ENCODE measurements at places on chromosomes 5 and 9.

GRCh38 chr9:98328770-98329169, 73.3 kb upstream of the TBC1D2 start:
- no peak for DNase-seq

GRCh38 chr5:170619869-170620268, 116.0 kb downstream of the KCNIP1 start:
- no peak for DNase-seq

DNA sequence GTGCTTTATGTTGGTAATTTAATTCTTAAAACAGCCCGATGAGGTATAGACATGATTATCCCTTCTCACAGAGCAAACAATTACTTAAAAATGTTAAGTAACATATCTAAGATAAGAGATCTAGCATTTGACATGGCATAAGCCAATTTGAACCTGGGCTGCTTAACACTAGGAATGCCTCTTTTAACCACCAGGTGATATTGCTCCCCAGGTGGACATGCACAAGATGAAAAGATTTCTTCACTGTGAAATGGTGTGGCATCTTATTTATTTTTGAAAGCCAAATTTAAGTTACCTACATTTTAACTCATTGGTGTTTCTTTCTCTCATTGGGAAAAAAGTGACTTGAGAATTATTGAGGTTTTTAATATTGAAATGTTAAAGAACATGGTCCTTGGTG, 15.8 kb upstream of the LRRC70 start:
- DNase-seq = no peak

DNA sequence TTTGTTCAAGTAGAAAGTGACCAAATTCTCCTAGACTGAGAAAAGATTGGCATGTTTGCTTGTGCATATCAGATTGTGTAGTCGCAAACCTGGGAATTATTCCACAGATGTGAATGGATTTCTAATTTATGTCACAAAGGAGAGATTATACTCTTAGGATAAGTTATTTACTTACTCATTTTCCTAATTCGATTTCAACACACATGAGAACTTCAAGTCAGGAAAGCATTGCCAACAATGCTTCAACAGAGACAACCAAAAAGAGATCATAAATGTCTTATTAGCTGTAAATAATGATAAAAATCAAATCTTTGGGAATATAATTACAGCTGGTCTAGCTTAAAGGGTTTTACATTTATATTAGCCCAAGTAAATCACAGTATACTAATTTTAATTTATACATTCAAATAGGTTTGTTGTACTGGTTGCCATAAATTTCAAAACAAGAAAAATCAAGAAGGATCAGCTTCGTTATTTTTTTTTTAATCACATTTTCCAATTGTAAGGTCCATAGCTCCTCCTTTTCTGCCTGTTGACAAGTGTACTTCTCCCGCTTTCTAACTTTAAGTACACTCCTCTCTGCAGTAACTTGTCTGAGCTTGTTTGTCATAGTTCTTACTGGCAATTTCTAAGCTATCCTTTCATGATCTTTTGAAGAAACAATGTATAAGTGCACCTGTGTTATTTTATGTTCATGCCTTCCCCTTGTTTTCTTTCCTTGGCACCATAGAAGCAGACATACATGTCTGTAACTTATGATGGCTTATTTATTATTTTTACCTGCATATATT, 246.6 kb downstream of the DEPDC1B start:
- DNase-seq = no peak

GRCh38 chr9:132163876-132164603, 2.2 kb downstream of the NTNG2 start:
- DNase-seq = no peak

GRCh38 chr9:35579130-35579529, 25.9 kb upstream of the TESK1 start:
- DNase-seq = no peak

DNA sequence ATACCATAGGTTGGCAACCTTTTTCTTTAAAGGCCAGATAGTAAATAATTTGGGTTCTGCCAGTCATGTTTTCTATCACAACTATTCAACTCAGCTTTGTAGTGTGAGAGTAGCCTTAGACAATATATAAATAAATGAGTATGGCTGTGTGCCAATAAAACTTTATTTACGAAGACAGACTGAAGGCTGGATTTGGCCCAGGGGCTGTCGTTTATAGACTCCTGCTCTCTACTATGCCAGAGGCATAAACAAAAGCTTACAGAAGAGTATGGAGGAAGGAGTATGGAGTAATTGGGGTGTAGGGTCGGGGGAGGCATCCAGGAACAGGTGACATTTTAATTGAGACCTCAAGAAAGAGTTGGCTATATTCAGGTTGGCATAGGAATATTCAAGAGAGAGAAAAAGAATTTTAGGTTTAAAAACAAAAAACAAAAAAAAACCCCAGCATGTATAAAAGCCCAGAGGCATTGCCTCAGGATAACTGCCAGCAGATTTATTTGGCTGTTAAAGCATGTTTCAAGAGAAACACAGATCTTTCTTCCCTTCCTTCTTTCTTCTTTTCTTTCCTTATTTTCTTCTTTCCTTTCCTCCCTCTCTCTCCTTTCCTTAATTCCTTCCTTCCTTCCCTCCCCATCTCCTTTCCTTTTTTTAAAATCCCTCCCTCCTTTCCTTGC, 39.9 kb downstream of the SLIT3 start:
- no peak for DNase-seq

- DNase-seq = no peak
Measured at GRCh38 chr9:127841087-127841835, 13.2 kb downstream of the ENG start.

Measured in activated CD4-positive, CD25-positive, alpha-beta regulatory T cell (primary cell).